ENCODE measurements at places on chromosomes 5 and 9. TPM values are rescaled to one million over a fixed set of nuclear protein-coding genes. Genes with fewer than 3 reads are reported as not detected.

GRCh38 chr9:118938581-118938980, 430.7 kb downstream of the BRINP1 start:
- H3K4me3 ChIP-seq = no peak overlapping the region
- no peaks in the 10 kb centered on the region for H3K27me3 ChIP-seq
- no peaks in the 10 kb centered on the region for H3K36me3 ChIP-seq
- no peak overlapping the region for H3K27ac ChIP-seq

- H3K4me3 ChIP-seq = no peak overlapping the region
- H3K36me3 ChIP-seq = no peaks in the 10 kb centered on the region
- H3K4me1 ChIP-seq = no peaks in the 10 kb centered on the region
- peak; percentile 61 for DNase-seq
Measured at GRCh38 chr9:133701321-133701980, 36.7 kb downstream of the SARDH start.

Gene PIP5K1B
- total RNA-seq = 20.4 TPM

Gene AP3B1
- 39.0 TPM for total RNA-seq

DNA sequence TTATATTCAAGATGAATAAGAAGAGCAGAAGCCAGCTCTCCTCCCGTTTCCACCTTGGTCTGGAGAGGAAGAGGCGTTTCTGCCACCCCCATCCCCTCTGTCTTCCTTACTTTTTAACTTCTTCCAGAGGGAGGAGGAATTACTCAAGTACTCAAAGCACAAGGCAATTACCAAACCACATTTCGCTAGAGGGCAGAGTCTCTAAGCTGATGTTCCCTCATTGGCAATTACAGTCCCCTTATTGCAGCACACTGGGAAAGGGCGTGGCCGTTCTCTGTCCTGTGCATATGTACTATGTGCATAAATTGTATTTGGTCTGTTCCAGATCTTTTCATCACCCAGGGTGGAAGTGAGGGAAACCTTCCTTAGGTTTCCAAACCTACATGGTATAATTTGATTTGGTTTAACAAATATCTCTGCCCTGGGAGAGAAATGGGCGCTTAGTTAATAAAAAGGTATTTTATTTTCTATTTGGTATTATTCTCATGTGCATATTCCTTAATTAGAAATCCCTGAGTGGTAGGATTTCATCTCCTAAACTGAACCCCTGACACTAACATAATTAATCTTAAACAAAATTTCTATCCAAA, 29.8 kb upstream of the ALDOB start:
- H3K27me3 ChIP-seq = no peaks in the 10 kb centered on the region
- H3K4me1 ChIP-seq = no peaks in the 10 kb centered on the region
- no peaks in the 10 kb centered on the region for H3K36me3 ChIP-seq
- no peak overlapping the region for H3K27ac ChIP-seq

DNA sequence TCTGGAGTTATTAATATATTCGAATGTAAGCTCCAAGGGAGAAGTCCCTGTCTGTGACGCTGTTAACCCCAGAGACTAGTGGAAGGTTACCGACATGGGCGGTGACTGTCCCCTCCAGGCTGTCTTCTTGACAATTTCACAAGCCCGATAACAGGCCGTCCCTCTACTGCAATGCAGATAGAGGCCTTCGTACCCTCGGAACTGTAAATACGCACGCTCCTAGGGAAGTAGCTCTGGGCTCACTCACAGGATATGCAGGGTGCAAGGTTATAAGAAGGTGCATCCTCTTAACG, 680 bp upstream of the RFK start:
- DNase-seq = peak; percentile 68
- peaks cover 4% of the 10 kb centered on the region for H3K36me3 ChIP-seq
- peaks cover 8% of the 10 kb centered on the region for H3K4me1 ChIP-seq
- peak overlapping the region; percentile 89 for H3K27ac ChIP-seq

DNA sequence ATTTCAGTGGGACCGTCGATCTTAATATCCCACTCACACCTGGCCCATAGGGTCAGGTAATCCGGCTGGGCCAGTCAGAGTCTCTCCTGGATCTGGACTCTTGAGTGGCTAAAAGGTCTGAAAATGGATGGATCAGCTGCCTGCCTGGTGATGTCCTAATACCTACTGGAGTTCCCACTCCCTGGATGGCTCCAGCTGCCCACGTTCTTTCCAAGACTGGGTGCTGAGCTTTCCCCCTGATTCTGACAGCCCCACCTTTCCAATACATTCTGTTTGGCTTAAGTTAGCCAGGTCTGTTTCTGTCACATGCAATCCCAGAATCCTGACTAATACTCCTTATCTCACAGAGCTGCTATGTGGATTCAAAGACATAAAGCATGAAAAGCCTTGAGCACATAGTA, 10.2 kb downstream of the SH3PXD2B start:
- peaks cover 20% of the 10 kb centered on the region for H3K4me1 ChIP-seq
- H3K27ac ChIP-seq = peak overlapping the region; percentile 28
- no peaks in the 10 kb centered on the region for H3K27me3 ChIP-seq
- H3K4me3 ChIP-seq = no peak overlapping the region
- H3K36me3 ChIP-seq = peaks cover 6% of the 10 kb centered on the region

DNA sequence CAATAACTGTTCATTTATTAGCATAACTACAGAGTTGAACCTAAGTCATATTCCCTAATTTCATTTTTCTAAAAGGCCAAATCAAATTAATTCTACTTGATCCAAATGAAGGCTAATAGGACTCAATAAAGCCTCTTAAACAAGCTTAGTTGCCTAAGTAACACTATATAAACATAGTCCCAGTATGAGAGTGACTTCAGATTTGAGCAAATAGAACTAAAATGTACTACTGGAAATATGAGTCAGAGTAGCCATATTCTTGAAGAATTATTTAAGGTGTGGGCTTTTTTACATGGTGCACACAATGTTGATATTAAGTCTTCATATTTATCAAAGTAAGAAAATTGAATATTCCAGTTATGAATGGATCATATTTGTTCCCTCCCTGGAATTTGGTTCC, 872.3 kb downstream of the MAT2B start:
- H3K27me3 ChIP-seq = no peaks in the 10 kb centered on the region
- H3K4me1 ChIP-seq = no peaks in the 10 kb centered on the region
- no peak overlapping the region for H3K27ac ChIP-seq

GRCh38 chr9:35179347-35180280, 17.8 kb downstream of the UNC13B start:
- DNase-seq = no peak
- H3K27me3 ChIP-seq = no peaks in the 10 kb centered on the region
- no peak overlapping the region for H3K4me3 ChIP-seq
- H3K36me3 ChIP-seq = no peaks in the 10 kb centered on the region

GRCh38 chr5:137146402-137146890, 352.7 kb downstream of the SPOCK1 start:
- no peaks in the 10 kb centered on the region for H3K4me1 ChIP-seq
- peaks cover 3% of the 10 kb centered on the region for H3K27me3 ChIP-seq
- H3K4me3 ChIP-seq = no peak overlapping the region
- no peaks in the 10 kb centered on the region for H3K36me3 ChIP-seq
- peak; percentile 8 for DNase-seq

DNA sequence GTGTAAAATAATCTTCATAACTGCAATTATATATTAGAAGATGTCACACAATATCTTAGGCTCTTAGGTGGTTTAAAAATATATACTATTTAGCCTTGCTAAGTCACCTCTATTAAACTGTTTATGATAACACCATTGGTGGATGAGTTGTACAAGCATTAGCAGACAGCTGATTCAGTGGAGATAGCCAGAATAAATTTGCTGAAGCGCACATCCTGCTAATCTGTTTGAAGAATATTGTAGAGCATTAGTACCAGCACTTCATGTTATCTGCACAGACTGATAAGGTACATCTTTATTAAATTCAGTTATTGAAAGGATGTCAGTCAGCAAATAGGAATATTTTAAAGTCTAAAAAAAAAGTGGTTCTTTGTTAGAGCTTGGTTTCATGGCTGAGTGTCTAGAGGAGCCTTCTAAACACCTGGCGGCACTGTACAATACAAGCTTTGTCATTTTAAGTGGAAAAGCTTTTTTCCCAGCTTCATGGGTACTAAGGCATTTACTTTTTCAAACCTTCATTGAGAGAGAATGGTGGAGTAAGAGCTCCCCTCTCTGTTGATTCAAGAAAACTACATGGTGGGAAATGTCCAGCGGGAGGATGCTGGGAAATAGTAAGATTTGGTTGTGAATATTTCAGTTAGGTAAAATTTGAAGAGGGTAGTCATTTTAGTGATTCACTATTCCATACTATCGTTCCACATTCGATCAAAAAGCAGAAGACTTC, 275.1 kb downstream of the SLF1 start:
- H3K4me1 ChIP-seq = no peaks in the 10 kb centered on the region
- no peaks in the 10 kb centered on the region for H3K27me3 ChIP-seq
- H3K27ac ChIP-seq = no peak overlapping the region
- H3K4me3 ChIP-seq = no peak overlapping the region

GRCh38 chr9:976943-977837, 735 bp downstream of the DMRT3 start:
- no peaks in the 10 kb centered on the region for H3K36me3 ChIP-seq
- H3K4me3 ChIP-seq = peak overlapping the region; percentile 10
- H3K27ac ChIP-seq = no peak overlapping the region
- H3K27me3 ChIP-seq = peaks cover 37% of the 10 kb centered on the region
- no peaks in the 10 kb centered on the region for H3K4me1 ChIP-seq
- no peak for DNase-seq

Gene LCN6
- total RNA-seq = 8.6 TPM

DNA sequence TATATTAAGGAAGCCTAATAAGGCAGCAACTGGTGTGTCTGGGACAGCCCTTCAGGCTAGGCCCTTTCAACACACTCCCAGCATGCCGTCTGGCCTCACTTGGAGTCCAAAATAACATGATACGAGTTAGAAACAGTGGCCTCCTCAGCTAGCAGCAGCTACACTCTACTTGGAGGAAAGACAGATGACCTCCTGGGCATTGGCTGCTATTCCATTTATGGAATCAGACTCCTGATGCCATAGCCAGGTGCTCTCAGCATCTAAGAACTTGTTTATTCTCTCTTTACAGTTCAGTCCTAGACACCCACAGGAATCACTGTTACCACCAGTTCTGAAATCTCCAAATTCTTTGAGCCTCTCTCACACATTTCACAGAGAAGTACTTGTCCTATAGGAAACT, 31.8 kb downstream of the RUSC2 start:
- H3K36me3 ChIP-seq = no peaks in the 10 kb centered on the region
- DNase-seq = no peak
- H3K4me1 ChIP-seq = peaks cover 13% of the 10 kb centered on the region
- H3K27ac ChIP-seq = peak overlapping the region; percentile 43
- H3K27me3 ChIP-seq = no peaks in the 10 kb centered on the region

- peak overlapping the region; percentile 45 for H3K27ac ChIP-seq
- no peak overlapping the region for H3K4me3 ChIP-seq
- no peaks in the 10 kb centered on the region for H3K27me3 ChIP-seq
- DNase-seq = no peak
- no peaks in the 10 kb centered on the region for H3K36me3 ChIP-seq
Measured at GRCh38 chr5:156496291-156496690, 169.3 kb downstream of the SGCD start.

Gene NKD2
- 88.0 TPM for total RNA-seq

DNA sequence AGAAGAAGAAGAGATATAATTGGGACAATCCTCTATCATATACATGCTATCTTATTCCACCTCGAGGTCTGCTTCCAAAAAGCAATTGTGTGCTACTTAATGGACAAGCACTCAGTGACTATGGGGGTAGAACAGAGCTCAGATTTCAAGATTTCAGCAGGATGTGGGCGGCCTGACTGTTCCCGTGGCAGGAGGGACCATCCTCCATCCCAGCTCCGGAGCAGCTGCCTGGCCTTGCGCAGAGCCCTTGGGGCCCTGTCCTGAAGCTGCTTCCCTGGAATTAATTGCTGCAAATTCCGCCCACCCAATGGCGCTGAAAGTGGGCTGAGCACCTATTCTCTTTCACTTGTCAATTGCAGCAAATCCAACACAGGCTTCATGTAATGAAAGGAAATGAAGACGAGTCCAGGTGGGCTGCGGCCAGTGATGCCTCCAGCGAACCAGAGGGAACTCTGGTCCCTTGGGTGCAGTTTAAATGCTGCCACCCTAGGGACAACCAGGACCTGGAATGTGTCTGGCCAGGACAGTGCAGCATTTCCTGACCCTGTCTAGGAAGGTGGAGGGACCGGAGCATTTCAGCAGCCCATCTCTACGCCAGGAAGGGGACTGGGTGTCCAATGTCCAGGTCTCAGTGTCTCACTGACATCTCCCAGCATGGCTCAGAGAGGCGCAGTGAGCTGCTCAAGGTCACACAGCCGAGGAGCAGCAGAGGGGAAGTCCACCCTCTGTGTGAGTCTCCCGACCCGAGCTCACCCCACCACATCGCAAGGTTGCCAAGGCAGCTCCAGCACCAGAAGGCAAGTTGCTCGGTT, 50.5 kb upstream of the FCN1 start:
- no peak overlapping the region for H3K27ac ChIP-seq
- DNase-seq = peak; percentile 66
- H3K36me3 ChIP-seq = no peaks in the 10 kb centered on the region
- no peaks in the 10 kb centered on the region for H3K27me3 ChIP-seq

Gene CACFD1
- total RNA-seq = 40.5 TPM

GRCh38 chr5:646396-647201, 34.5 kb downstream of the CEP72 start:
- no peak for DNase-seq
- H3K27me3 ChIP-seq = no peaks in the 10 kb centered on the region
- H3K36me3 ChIP-seq = peaks cover 9% of the 10 kb centered on the region
- H3K27ac ChIP-seq = no peak overlapping the region

- no peaks in the 10 kb centered on the region for H3K27me3 ChIP-seq
- DNase-seq = no peak
- H3K27ac ChIP-seq = no peak overlapping the region
- no peak overlapping the region for H3K4me3 ChIP-seq
- no peaks in the 10 kb centered on the region for H3K4me1 ChIP-seq
Measured at GRCh38 chr5:60822285-60822556, 21.8 kb downstream of the ELOVL7 start.

GRCh38 chr5:175060257-175060656, 335.9 kb downstream of the MSX2 start:
- H3K4me1 ChIP-seq = no peaks in the 10 kb centered on the region
- no peak overlapping the region for H3K4me3 ChIP-seq
- H3K27ac ChIP-seq = no peak overlapping the region
- H3K27me3 ChIP-seq = no peaks in the 10 kb centered on the region

Gene BTNL3
- not detected for total RNA-seq

GRCh38 chr5:168168978-168169698, 122.3 kb upstream of the WWC1 start:
- H3K4me3 ChIP-seq = no peak overlapping the region
- no peak for DNase-seq
- H3K36me3 ChIP-seq = no peaks in the 10 kb centered on the region
- peaks cover 6% of the 10 kb centered on the region for H3K4me1 ChIP-seq
- H3K27ac ChIP-seq = no peak overlapping the region
- no peaks in the 10 kb centered on the region for H3K27me3 ChIP-seq

DNA sequence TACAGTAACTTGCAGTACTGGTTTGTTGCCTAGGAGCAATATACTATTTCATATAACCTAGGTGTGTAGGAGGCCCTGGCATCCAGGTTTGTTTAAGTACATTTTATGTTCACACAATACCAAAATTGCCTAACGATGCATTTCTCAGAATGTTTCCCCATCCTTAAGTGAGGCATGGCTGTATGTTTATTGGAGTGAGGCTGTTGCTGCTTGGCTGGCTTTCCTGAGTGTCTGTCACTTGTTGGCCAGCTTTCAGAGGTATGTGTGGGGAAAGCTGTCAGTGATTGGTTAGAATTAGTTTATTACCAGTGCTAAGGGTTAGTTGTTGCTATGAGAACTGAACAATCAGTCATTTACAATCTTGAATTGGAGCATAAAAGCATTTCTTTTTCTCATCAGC, 154.1 kb upstream of the CDH12 start:
- peak; percentile 78 for DNase-seq
- H3K27me3 ChIP-seq = no peaks in the 10 kb centered on the region
- no peaks in the 10 kb centered on the region for H3K36me3 ChIP-seq
- no peak overlapping the region for H3K27ac ChIP-seq
- H3K4me1 ChIP-seq = no peaks in the 10 kb centered on the region

- DNase-seq = peak; percentile 65
- H3K36me3 ChIP-seq = no peaks in the 10 kb centered on the region
- peaks cover 6% of the 10 kb centered on the region for H3K4me1 ChIP-seq
- no peak within 1 kb of the TSS for H3K4me3 ChIP-seq
Measured at GRCh38 chr5:81393783-81394718, at the start of gene ACOT12. Gene ACOT12, minus strand, starts transcription at chr5:81394134. Its CDS starts 20 bp downstream, at chr5:81394114.

All from lung (tissue), 17 donors.